Renal cortical epithelial cell (primary cell): ENCODE measurements at places on chromosomes 5 and 9.

DNA sequence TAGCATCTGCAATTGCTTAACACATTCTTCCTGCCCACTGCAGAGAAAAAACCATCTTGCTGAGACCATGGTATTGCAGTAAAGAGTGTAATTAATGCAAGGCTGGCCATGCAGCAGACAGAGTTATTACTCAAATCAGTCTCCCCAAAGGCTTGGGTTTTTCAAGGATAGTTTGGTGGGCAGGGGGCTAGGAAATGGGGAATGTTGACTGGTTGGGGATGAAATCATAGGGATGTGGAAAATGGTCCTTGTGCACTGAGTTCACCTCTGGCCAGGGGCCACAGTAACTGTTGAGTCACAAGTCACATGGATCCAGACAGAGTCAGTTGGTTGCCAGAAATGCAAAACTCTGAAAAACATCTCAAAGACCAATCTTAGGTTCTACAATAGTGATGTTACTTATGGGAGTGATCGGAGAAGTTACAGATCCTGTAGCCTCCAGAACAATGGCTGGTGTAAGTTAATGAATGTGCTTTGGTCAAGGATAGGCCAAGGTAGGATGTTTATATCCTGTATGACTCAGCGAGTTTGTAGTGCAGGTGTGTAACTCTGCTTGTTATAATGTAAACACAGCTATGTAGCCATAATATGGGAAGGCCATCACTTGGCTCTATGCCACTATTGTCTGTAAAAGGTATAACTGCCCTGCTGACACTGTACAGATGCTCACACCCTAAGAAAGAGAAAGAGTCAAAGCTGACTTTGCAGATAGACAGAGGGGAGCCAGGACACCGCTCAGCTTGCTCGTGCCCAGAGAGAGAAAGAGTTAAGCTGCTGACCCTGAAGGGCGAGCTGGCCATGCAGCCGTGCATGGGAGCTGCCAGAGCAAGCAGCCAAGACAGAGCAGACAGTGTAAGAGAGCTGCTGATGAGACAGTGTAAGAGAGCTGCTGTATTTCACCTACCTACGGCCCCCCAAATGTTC lies 27.2 kb downstream of the C9orf152 start:
- DNase-seq, result peak; percentile 67

GRCh38 chr5:81398741-81399140 lies 4.8 kb upstream of the ACOT12 start:
- no peak for DNase-seq

DNA sequence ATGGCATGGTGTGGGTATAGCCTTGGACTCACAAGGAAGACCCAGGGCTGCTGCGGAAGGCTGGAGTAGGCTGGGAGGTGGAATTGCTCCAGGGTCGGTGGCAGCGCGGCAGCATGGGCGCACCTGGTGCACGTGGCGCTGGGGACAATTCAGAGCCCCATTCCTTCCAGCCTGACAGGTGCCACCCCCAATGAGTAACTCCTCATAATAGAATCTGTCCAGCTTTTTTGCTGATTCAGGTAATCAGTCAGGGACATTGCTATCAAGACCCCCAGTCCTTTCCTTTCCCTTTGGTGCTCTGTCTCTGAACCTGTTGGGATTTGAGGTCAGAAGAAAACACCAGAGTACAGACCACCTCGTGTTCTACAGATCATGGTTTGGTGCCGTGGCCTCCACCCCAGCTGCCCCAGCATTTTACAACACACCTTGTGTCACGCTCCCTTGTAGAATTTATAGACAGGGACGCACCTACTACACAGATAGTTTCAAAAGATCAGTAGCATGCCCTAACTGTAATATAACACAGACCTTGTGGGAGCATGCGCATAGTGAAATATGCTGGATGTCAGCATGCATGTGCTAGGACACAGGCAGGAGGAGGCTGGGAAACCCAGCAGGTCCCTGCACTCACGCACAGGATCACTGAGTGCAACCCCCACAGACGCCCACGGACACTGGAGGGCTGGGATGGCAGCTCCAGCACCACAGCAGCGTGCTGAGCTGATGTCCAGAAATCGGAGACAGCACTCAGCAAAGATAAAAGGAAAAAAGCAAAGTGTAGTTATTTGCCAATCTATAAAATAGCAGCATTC lies 47.9 kb upstream of the CTSL start:
- DNase-seq, result no peak

DNA sequence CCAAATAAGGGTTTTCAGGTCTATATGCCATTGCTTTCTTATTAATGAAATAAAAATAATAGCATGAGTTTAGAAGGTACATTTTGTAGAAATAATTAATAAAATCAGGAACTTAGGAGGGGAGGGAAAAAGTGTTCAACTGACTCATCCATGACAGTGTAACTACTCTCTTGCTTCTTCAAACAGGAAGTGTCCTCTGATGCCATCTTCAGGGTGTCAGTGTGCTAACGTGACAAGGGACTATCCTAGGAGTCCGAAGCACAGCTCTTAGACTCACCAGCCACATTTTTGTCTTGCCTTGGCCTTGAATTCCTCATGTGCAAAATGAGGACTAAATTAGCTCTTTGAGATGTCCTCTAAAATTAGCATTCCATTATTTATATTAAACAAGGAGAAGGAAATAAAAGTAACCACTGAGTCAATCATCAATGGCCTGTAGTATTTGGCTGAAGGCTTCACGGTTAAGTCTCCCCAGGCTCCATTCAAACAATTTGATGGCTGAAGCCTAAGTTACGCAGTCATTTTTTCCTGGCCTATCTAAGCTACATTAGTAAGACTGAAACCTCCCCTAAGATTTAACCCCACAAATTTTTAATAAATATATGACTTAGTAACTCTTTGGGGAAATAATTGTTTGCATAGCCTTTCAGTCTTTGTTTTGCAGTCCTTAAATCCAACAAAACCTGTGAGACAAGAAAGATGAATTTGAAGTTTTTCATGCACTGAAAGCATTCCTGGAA lies 151.1 kb downstream of the ARL15 start:
- DNase-seq, result peak; percentile 28

- no peak for DNase-seq
Observed at GRCh38 chr5:157744051-157745011, 819 bp downstream of the LSM11 start.

- DNase-seq, result no peak
Observed at GRCh38 chr9:113012492-113012891, 500 bp upstream of the ZNF883 start.

DNA sequence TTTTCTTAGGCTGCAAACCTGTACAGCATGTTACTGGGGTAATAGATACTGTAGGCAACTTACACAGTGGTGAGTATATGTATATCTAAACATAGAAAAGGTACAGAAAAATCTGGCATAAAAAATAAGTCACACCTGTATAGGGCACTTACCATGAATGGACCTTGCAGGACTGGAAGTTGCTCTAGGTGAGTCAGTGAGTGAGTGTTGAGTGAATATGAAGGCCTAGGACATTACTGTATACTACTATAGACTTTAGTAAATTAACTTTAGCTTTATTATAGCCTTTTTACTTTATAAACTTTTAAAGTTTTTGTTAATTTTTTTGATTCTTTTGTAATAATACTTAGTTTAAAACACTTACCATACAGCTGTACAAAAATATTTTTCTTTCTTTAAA lies 51.3 kb downstream of the DENND4C start:
- no peak for DNase-seq

DNA sequence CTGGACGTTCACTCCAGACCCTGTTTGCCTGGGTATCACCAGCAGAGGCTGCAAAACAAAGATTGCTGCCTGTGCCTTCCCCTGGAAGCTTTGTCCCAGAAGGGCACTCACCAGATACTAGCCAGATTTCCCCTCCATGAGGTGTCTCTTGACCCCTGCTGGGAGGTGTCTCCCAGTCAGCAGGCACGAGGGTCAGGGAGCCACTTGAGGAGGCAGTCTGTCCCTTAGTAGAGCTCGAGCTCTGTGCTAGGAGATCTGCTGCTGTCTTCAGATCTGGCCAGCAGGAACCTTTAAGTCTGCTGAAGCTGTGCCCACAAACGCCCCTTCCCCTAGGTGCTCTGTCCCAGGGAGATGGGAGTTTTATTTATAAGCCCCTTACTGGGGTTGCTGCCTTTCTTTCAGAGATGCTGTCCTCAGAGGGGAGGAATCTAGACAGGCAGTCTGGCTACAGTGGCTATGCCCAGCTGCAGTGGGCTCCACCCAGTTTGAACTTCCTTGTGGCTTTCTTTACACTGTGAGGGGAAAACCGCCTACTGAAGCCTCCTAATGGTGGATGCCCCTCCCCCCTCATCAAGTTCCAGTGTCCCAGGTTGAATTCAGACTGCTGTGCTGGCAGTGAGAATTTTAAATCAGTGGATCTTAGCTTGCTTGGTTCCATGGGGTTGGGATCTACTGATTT lies 253.9 kb downstream of the SPATA31D1 start:
- no peak for DNase-seq

DNA sequence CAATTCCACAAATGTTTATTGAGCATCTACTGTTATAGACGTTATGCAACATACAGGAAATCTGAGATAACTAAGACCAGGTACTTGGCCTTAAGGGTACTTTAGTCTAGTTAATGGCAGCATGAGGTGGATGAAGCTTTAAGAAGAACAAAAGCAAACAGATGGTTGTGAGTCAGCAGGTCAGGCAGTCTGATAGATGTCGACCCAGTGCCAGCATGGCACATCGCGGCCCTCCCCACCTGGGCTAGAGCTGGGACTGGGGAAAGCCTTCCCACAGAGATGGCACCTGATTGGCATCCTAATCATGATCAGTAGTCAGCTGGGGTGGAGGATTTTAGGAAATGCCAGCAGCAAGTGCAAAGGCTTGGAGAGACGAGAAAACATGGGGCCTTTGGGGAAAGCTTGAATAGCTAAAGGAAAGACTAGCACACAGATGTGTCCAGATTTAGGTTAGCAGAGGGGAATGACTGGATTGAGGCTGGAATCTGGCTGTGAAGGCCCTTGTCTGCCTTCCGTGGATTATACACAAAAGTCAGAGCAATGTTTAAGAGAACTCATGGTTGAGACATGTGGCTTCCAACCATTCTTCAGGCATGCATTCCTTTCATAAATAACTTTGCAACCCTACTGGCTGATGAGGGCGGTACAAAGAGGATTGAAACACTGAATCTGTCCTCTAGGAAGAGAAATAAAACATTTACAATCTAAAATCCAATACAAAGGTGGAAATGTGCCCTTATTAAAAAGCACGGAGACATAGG lies 395.4 kb upstream of the WWC1 start:
- DNase-seq, result no peak

- no peak for DNase-seq
Observed at GRCh38 chr9:138073408-138073807, 195.8 kb downstream of the CACNA1B start.

- no peak for DNase-seq
Observed at GRCh38 chr5:126182971-126183695, 240.1 kb upstream of the GRAMD2B start.

DNA sequence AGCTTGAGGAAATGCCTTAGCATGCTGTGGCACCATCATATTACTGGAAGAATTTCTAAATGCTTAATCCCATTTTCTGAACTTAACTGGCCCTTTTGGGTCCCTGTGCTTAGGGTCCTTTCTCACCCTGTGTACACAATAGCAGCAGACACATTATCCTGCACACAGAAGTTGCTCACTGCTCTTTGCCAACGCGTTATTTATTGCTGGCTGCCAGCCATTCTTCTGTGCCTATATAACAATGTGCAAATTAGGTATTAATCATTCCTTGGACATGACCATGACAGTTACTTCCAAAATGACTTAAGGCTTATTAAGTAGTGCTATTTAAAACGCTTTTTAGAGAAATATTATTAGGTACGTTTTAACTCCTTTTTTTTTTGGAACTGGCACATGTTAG lies 134.7 kb downstream of the FBN2 start:
- DNase-seq, result peak; percentile 12

DNA sequence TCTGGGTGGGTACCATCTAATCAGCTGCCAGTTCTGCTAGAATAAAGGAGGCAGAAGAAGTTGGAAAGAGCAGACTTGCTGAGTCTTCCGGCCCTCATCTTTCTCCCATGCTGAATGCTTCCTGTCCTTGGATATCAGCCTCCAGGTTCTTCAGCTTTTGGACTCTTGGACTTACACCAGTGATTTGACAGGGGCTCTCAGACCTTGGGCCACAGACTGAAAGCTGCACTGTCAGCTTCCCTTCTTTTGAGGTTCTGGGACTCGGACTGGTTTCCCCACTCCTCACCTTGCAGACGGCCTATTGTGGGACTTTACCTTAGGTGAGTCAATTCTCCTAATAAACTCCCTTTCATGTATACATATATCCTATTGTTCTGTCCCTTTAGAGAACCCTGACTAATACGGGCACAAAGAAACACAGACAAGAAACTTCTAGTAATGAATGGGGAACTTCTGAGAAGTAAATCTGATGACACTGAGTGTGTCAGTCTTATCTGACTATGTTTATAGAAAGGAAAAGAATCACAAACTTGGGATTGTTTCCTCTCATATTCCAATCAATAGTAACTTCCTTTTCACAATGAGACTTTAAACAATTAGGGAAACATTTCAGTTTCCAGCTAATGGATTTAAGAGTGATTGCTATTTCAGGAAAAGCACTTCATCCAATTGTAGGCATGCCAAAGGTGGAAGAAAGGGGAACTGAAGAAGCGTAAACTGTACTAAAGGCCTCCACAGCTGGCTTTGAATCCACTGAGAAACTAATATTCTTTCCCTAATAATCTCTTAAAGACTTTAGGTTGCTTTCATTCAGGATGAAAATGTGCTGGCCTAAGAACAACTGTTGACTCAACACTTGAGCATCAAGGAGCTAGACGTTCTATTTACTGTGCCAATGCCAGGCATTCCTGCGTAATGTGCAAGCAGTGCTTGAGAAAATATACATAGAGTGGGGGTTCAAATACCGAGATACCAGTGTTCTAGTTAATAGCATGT lies 127.9 kb upstream of the PTGER4 start:
- DNase-seq, result peak; percentile 94
